ENCODE measurements at places on chromosomes 12 and 14. TPM values are rescaled to one million over a fixed set of nuclear protein-coding genes. Genes with fewer than 3 reads are reported as not detected.
A peak's percentile ranks its signal among the peaks of the same experiment; 100 is the strongest.

- H3K27me3 ChIP-seq = no peaks in the 10 kb centered on the region
- H3K36me3 ChIP-seq = peaks cover 5% of the 10 kb centered on the region
- H3K4me3 ChIP-seq = peak overlapping the region; percentile 89
- peak; percentile 42 for DNase-seq
- H3K27ac ChIP-seq = peak overlapping the region; percentile 74
Observed at GRCh38 chr12:111596985-111597830, 1.9 kb downstream of the ATXN2 start.

DNA sequence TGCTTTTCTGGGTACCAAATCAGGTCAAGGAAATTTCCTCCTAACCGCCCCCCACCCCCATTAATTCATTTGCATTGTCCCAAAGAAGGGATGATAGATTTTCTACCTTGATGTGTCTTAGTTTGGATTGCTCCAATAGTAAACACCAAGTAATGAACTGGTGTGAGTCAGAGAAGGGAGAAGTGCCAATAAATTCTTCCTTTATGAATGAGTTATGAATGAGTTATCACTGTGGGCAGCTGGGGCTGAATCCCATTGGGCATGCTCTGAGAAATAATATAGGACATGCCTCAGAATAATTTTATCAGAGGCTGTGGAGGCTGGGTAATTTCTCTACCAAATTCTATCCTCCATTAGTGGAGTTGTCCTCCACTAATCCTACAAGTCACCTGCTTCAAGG lies 277.9 kb upstream of the FLRT2 start:
- DNase-seq = no peak
- no peaks in the 10 kb centered on the region for H3K36me3 ChIP-seq
- H3K27ac ChIP-seq = no peak overlapping the region
- no peak overlapping the region for H3K4me3 ChIP-seq

GRCh38 chr14:22668417-22668816 lies 24.3 kb upstream of the OR6J1 start:
- H3K4me3 ChIP-seq = no peak overlapping the region
- H3K4me1 ChIP-seq = peaks cover 4% of the 10 kb centered on the region
- peaks cover 2% of the 10 kb centered on the region for H3K36me3 ChIP-seq
- H3K27me3 ChIP-seq = peaks cover 10% of the 10 kb centered on the region
- H3K27ac ChIP-seq = no peak overlapping the region
- DNase-seq = no peak

DNA sequence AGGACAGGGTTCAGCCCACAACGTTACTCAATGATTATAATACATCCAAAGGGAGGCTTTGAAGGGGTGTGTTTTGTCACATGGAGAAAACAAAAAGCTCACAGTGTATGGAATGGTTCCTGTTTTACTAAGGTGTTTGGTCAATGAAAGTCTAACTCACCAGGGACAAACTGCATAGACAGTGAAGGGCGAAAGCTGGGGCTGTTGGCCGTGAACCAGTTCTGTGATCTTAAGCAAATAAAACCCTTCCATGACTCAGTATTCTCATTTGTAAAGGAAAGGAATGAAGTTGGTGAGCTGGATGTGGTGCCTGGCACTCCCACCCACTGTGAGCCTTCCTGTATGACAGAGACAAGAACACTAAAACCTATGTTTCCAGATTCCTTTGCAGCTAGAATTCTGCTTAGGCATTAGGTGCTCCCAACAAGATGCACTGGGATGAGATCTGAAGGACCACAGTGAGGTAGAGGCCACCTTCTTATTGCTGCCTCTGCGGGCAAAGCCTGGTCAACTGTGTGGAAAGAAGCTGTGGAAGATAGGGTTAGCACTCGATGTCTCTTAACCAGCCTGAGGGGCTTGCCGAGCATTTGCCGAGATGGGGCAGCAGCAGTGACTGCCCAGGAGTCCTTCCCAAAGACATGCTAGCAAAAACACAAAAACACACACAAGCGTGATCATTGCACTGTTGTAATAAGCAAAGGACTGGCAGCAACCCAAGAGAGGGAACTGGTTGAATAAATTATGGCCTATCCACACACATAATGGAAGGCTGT lies 48.5 kb downstream of the VCPKMT start:
- no peak for DNase-seq
- H3K27me3 ChIP-seq = no peaks in the 10 kb centered on the region
- no peak overlapping the region for H3K4me3 ChIP-seq
- no peak overlapping the region for H3K27ac ChIP-seq
- H3K4me1 ChIP-seq = peaks cover 59% of the 10 kb centered on the region

- H3K4me3 ChIP-seq = peak overlapping the region; percentile 81
- peaks cover 8% of the 10 kb centered on the region for H3K27me3 ChIP-seq
- peak overlapping the region; percentile 16 for H3K27ac ChIP-seq
- DNase-seq = no peak
Observed at GRCh38 chr14:73492043-73492552, 1.4 kb downstream of the RIOX1 start.

GRCh38 chr12:115422845-115423545 lies 739.0 kb upstream of the TBX3 start:
- no peak overlapping the region for H3K4me3 ChIP-seq
- H3K4me1 ChIP-seq = no peaks in the 10 kb centered on the region
- H3K36me3 ChIP-seq = no peaks in the 10 kb centered on the region
- H3K27me3 ChIP-seq = no peaks in the 10 kb centered on the region
- no peak for DNase-seq

DNA sequence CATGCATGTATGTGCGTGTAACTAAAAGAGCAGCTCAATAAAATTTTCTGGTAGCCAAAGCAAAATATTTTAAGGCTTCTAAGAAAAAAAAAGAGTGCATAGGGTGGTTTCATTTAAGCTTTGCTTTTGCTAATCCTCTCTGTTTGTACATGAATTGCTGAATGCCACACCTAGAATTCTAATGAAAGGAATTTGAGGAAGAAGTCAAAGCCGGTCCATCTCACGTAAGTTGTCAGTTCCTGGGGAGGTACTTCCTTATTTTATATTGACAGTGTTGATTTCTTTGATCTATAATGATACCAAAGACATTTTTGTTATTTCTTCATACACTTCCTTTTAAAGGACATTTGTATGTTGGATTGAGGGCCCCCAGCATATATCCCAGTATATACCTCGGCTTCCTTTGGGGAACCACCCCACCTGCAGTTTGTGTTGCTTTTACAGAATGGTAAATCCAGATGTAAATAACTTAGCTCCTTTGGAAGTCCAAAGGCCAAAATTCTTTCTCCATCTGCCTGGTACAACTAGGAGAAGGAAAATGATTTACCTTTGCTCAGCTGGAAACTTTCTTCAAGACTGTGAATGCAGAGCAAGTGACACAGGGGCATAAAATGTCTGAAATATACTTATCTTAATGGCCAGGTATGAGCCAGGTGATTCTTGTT lies 420.9 kb upstream of the ATP2B1 start:
- no peak overlapping the region for H3K4me3 ChIP-seq
- H3K4me1 ChIP-seq = no peaks in the 10 kb centered on the region
- H3K36me3 ChIP-seq = no peaks in the 10 kb centered on the region
- DNase-seq = no peak
- H3K27ac ChIP-seq = no peak overlapping the region

DNA sequence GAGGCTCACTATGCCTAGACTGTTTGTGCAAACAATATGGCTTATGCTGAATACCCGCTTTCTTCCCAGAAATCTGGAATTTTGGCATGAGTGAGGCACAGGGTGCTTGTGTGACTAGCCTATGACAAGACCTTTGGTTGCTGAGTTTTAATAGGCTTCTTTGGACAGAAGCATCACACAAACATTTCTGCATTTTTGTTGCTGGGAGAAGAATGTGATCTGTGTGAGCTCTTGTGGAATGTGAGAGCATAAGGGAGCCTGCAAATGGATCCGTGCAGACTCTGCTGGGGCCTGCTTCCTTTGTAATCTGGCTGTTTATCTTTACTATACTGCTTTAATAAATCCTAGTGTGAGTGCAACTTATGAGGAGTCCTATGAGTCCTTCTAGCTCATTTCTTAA lies 83.0 kb upstream of the ZDHHC17 start:
- no peaks in the 10 kb centered on the region for H3K4me1 ChIP-seq
- H3K27ac ChIP-seq = no peak overlapping the region
- no peak overlapping the region for H3K4me3 ChIP-seq
- no peaks in the 10 kb centered on the region for H3K36me3 ChIP-seq
- DNase-seq = no peak

GRCh38 chr12:76762601-76762980 lies 1.3 kb upstream of the ZDHHC17 start:
- peaks cover 10% of the 10 kb centered on the region for H3K36me3 ChIP-seq
- no peak for DNase-seq
- peak overlapping the region; percentile 99 for H3K4me3 ChIP-seq
- peaks cover 27% of the 10 kb centered on the region for H3K4me1 ChIP-seq
- H3K27me3 ChIP-seq = peaks cover 2% of the 10 kb centered on the region

- no peak for DNase-seq
- H3K4me1 ChIP-seq = peaks cover 46% of the 10 kb centered on the region
- H3K36me3 ChIP-seq = peaks cover 15% of the 10 kb centered on the region
- H3K27ac ChIP-seq = no peak overlapping the region
- H3K27me3 ChIP-seq = no peaks in the 10 kb centered on the region
Observed at GRCh38 chr14:24251880-24252288, 9.5 kb upstream of the TINF2 start.

DNA sequence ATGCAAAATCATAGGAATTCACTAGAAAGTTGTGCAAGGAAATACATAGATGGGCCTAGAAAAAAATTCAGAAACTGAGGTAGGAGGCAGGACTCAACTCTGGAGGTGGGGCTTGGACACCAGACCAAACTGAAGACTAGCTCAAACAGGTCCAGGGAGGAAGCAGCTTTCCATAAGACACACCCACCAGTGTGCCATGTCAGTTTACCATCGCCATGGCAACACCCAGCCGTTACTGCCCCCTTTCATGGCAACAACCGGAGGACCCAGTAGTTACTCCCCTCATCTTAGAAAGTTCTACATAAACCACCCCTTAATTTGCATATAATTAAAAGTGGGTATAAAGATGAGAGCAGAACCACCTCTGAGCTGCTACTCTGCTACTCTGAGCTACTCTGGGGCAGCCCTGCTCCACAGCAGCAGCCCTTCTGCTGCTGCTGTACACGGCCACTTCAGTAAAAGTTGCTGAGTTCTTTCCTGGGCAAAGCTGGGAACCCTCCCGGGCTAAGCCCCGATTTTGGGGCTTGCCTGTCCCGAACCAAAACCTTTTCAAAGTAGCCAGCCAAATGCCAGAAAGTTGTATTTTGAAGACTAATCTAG lies 30.8 kb upstream of the NINJ2 start:
- H3K27ac ChIP-seq = no peak overlapping the region
- peaks cover 36% of the 10 kb centered on the region for H3K4me1 ChIP-seq
- DNase-seq = no peak
- H3K4me3 ChIP-seq = no peak overlapping the region

DNA sequence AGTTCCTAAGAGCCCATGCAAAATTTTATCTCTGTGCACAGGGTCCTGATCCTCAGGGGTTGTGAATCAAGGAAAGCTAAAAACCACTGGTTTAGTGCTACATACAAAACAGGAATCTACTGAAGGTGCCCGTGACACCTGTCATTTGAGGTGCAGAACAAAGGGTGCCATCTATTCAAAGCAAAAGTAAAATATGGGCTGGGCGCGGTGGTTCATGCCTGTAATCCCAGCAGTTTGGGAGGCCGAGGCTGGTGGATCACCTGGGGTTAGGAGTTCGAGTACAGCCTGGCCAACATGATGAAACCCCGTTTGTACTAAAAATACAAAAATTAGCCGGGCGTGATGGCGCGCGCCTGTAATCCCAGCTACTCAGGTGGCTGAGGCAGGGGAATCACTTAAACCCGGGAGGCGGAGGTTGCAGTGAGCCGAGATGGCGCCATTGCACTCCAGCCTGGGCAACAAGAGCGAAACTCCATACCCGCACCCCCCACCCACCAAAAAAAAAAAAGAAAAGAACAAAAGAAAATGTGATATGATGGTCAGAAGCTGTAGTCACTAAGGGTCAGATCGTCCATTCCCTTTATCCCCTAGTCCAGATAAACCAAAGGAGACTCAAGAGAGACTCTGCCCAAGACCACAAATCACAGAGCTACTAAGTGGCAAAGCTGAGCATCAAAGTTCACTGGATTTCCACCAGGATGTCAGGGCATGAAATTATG lies 3.4 kb downstream of the PPTC7 start:
- H3K4me3 ChIP-seq = peak overlapping the region; percentile 50
- H3K27ac ChIP-seq = peak overlapping the region; percentile 91
- no peaks in the 10 kb centered on the region for H3K27me3 ChIP-seq

DNA sequence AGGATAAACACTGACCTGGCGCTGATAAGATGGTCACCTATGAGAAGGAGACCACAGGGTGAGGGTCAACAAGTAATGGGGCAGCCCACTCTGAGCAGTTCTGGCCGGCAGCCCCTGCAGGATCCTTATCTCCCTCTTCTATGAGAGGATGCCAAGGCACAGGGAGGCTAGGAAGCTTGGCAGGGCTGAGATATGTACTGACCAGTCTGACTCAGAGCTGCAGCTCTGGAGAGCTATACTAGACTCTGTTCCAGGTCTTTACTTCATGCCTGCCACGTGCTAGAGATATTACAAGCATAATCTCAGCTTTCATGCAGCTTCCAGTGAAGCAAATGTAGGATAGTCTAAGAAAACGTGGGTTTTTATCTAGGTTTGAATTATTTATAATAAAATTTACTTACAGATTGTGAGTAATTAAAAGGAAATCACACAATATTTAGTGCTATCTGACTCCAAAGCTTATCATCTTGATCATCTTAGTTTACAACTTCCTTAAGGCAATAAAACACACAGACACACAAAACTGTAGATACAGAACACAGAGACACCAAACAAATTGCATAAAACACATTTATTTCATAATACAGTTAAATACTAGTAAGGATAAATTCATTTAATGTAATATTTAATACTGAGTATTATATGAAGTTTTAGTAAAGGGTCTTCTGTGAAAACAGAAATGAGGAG lies 32.3 kb downstream of the GIT2 start:
- no peaks in the 10 kb centered on the region for H3K27me3 ChIP-seq
- H3K36me3 ChIP-seq = peaks cover 51% of the 10 kb centered on the region
- no peak overlapping the region for H3K27ac ChIP-seq
- H3K4me3 ChIP-seq = no peak overlapping the region

DNA sequence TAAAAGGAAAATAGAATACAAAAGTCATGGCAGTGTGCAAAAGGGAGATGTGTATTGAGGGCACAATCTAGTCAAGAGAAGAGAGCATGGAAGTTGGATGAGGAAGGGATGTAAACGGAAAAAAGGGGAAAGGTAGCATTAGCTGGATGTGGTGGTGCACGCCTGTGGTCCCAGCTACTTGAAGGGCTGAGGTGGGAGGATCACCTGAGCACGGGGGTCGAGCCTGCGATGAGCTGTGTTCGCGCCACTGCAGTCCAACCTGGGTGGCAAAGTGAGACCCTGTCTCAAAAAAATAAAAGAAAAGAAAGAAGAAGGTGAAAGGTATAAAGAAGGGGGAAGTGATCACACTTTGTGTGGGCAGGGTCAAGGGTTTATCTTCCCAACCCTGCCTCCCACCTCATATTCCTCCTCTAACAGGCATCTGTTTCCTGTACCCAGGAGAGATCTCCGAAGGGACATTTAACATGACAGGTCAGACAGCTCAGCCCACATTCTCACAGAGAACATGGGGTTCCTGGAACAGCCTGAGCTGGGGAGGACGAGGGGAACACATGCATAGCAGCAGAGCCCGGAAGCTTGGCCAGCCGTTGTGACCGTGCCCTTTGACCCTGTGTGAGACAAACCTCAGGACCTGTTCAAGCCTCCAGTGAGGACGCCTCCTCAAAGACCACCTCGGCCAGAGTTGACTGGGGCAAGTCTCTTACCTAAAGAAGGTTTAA lies 8.9 kb downstream of the RNASE11 start:
- no peak overlapping the region for H3K4me3 ChIP-seq
- H3K4me1 ChIP-seq = no peaks in the 10 kb centered on the region
- no peak for DNase-seq
- H3K27me3 ChIP-seq = peaks cover 11% of the 10 kb centered on the region
- no peak overlapping the region for H3K27ac ChIP-seq
- H3K36me3 ChIP-seq = no peaks in the 10 kb centered on the region

AICDA gene
- not detected for total RNA-seq

DHRS2 gene
- total RNA-seq = 0.24 TPM

MPHOSPH9 gene
- 149 TPM for total RNA-seq

GPHN gene
- 14.4 TPM for total RNA-seq

PPP1R36 gene
- 0.47 TPM for total RNA-seq

SLC6A15 gene
- total RNA-seq = not detected

FGF6 gene
- total RNA-seq = not detected
